Kidney (tissue), 22 donors: ENCODE measurements at places on chromosomes 4 and X.

DNA sequence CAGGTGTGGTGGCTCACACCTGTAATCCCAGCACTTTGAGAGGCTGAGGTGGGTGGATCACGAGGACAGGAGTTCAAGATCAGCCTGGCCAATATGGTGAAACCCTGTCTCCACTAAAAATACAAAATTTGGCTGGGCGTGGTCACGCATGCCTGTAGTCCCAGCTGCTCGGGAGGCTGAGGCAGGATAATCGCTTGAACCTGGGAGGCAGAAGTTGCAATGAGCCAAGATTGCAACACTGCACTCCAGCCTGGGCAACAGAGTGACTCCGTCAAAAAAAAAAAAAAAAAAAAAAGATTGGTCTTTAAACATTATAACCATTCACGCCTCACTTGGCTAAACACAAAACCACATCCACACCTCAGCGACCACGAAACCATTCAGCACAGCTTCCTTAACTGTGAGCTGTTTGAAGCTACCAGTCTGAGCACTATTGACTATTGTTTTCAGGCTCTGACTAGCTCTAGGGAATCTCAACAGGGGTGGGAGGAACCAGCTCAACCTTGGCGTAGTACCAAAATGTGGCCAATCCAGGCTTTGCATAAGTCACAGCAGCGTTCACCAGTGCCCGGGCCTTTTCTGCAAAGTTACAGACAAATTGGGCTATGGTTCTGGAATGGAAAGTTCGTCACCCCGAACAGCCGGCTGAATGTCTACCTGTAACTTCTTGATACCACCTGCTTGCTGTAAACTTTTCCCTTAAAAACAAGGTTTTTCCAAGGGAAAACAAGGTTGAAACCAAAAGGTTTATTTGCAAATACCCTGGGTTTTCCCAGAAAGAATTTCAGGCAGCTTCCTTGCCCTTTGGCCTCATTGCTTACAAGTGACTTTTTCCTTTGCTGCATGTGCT lies 73.6 kb upstream of the DHX15 start:
- peak; percentile 71 for DNase-seq

DNA sequence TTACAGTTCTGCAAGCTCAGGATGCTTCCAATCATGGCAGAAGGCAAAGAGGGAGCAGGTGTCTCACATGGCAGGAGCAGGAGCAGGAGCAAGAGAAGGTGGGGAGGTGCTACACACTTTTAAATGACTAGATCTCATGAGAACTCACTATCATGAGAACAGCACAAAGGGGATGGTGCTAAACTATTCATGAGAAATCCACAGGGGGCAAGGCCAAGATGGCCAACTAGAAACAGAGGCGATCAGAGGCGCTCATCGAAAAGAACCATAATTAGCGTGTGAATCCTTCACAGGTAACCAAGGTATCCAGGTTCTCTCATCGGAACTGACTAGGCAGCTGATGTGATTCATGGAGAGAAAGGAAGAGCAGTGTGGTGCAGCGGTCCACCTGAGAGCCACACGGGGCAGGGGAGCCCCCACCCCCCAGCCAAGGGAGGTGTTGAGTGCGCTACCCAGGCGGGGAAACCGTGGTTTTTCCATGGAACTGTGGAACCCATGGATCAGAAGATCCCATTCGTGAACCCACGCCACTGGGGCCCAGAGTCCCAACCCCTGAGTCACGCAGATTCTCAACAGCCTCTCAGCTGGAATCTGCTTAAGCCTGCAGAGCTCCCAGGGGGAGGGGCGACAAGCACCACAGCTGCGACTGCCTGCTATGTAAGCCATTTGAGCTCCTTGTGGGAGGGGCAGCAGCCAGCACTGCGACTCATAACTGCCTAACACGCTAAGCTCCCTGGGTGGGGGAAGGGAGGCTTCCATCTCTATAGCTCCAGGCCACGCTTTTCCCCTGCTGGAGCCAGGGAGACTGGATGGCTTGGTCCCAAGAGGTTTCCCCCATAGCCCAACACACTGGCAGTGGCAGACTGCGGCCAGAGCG lies 46.7 kb downstream of the FGF16 start:
- DNase-seq = no peak

DNA sequence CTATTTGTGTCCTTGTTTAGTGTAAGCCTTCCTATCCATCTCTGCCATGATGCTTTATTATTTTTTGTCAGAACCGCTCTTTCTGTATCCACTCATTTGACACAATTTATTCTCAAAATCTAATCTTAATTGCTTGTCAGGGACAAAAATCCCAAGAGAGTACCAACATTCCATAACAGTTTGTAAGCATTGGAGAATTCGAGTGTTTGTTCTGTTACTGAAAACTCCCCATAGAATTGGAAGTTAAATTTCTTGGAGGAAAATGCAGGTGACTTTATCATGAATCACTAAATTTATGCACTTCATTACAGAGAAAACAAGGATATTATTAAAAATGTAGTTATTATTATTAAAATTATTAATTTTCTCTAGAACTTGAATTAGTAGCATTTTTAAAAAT lies 1986.1 kb downstream of the ARAP2 start:
- DNase-seq = no peak

DNA sequence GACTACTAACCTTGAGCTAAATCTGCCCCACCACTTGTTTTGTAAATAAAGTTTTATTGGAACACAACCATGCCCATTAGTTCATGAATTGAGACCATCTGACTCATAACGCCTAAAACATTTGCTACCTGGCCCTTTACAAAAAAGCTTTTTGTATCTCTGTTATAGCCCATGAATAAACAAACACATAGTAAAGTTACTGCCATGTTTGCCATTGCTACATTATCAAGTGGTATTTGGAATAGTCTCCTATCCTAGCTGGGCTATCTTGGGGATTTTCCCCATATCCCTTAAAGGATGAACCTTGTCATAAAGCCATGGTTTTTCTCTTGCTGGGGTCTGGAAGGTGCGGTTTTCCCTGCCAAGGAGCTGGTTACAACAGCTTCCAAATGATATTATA lies 112.3 kb downstream of the FAM9B start:
- DNase-seq = no peak

- no peak for DNase-seq
Measured at GRCh38 chrX:11750046-11750445, 8.0 kb upstream of the MSL3 start.

DNA sequence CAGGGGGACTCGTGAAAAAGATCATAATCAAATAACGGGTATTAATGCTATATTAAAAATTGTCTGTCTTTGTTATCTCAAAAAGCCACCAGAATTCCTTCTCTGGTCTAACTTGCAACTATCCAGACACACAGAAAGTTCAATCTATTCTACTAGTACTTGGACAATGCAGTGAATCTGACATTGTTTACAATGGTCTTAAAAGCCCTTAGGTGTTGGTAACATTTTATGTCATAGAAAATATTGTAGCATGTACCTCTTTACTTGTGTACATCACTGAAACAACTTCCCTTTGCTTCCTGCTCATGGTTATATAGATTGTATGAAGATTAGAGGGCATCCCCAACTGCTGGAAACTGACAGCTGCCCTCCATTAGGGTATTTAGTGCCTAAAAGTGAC lies 71.1 kb upstream of the PPP3CA start:
- DNase-seq = no peak

GRCh38 chr4:183723561-183724228 lies 64.6 kb downstream of the TRAPPC11 start:
- no peak for DNase-seq

GRCh38 chrX:124344246-124344645 lies 2.1 kb upstream of the SH2D1A start:
- no peak for DNase-seq

GRCh38 chr4:148057516-148057915 lies 325.6 kb downstream of the ARHGAP10 start:
- DNase-seq = no peak

DNA sequence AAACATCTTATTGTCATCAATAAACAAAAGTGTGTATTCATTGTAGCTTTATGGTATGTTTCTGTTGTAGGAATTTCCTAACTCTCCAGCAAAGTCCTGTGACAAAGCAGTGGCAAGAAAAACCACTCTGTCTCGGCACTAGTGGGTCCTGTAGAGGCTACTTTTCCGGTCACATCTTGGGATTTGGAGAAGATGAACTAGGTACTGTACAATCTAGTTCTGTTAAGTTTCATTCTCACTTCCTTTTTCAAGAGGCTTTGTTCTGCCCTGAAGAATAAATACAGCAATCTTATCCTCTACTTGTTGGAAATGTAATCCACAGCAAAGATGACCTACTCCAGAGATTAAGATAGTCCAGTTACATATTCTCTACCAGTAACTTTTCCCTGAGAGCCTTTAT lies 69.3 kb downstream of the HHIP start:
- DNase-seq = no peak

DNA sequence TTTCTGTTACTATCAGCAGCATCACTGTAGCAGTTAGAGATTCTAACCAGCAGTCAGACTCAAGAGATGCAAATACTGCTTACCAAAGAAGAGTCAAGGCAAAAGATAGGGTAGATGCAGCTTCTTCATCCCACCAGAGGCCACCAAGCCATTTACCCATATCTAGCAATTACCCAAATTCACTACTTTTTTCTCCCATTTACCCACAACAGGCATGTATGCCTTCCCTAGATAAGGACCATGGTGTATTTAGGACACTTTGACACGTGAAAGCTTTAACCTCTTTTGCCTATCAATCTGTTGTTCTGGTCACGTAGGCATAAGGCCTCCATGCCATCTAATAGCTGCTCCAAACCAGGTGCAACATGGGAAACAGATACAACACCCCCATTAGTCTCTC lies 5.6 kb downstream of the LARP7 start:
- no peak for DNase-seq

- DNase-seq = no peak
Measured at GRCh38 chr4:113209153-113209552, 159.7 kb downstream of the ANK2 start.

- no peak for DNase-seq
Measured at GRCh38 chrX:48703642-48704481, 7.3 kb downstream of the SUV39H1 start.

DNA sequence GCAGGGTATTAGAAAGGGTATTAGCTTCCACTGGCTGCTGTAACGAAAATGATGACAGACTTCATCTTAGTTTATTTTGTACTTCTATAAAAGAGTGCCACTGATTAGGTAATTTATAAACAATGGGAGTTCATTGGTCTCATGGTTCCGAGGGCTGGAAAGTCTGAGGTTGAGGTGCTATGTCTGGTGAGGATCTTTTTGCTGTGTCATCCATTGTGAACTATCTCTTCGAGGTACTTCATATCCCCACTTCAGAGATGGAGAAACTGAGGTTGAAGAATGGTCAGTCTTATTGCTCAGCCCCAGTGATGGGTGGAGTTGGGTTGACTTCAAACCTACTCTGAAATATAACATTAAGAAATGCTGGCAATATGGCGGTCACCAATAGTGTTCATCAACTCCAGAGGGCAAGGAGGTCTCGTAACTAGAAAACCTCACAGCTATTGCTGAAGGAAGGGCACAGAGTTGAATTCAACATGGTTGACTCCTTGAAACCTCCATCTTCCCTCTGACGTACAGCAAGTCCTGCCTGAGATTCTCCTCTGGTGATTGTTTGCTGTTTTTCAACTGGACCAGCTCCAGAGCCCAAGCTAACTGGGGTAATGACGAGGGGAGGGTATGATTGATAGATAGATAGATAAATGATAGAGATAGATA lies 53.6 kb upstream of the SHOX start:
- DNase-seq = no peak

DNA sequence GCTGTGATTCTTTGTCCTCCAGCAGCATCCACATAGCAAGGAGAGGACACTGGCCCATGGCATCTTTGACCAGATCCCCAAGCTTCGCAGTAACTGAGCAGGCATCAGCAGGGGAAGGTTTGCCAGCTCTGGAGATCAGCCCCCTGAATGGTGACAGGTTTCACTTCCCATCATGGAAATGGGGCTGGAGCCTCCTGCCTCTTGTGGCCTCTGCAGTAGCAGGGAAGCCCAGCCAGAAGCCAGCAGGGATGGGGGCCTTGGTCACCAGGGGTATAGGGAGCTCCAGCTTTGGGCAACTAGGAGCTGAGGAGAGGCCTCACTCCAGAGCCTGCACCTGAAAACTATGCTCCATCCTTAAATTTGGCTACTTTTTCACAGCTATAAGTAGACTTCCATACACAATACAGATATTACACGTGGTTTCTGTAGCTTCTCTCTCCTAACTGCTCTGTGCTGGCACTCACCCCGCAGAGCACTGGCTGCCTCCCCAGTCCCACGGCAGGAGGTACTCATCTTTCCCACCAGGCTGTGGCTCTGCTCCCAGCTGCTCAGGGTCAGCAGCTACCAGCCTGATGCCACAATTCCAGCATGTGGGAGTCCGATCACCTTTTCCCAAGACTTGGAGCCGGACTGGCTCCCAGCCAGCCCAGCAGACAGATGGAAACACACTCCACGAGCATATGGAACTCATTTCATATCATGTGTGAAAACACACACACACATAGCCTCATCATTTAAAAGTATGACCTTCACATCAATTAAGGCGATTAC lies 2.8 kb downstream of the TMEM271 start:
- DNase-seq = no peak

- no peak for DNase-seq
Measured at GRCh38 chr4:88623097-88623496, 30.8 kb downstream of the HERC3 start.

DNA sequence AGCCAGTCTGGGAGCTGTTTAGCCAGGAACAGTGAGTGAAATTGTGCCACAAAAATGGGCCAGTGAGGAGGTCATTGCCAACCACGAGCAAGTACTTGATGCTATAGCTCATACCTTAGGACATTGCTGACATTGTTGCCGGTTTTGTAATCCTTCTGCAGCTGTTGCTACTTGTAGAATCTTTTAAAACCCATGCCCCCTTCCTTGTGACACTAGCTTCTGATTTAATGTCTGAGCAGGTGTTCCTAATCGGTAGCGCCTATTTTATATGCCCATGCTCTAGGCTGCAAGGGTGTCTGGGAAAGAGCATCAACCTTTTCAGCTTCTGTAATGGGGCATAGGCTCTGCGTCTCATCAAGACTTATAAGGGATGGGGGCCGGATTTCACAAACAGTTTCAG lies 2.6 kb downstream of the POLA1 start:
- DNase-seq = no peak

DNA sequence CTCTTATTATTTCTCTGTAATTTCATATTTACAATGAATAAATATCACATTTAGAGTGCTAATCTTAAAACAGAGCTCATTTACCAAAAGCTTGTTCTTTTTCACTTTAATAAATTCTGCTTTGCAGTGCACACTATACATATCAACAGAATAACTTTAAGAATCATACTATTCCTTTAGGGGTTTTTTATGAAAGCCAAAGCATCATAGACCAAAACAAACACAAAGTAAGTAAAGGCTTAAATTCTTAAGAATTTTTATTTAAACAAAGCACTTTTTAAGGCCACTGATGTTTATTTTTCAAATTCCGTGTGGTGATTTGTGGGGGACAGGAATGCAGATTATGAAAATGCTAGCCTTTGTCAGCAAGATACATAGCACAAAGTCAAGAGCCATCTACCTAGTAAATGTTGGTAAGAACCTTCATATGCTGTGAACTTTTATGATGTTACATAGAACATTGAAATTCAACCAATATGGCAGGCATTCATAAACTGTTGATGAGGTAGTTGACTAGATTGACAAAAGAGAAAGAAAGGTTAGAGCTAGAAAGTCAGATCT lies 17.8 kb downstream of the TIGD2 start:
- DNase-seq = no peak
